ENCODE measurements at places on chromosomes 3 and 15. TPM values are rescaled to one million over a fixed set of nuclear protein-coding genes. Genes with fewer than 3 reads are reported as not detected.

The FAM107A gene
- polyA plus RNA-seq = 52.5 TPM

The ACAD9 gene
- polyA plus RNA-seq = 36.2 TPM

The RGMA gene
- polyA plus RNA-seq = 4.4 TPM

The ANKRD34C gene
- polyA plus RNA-seq = 0.11 TPM

The SPINT1 gene
- polyA plus RNA-seq = 112 TPM

The SHISA5 gene
- 157 TPM for polyA plus RNA-seq

The NOX5 gene
- polyA plus RNA-seq = 0.19 TPM
